ENCODE measurements at places on chromosomes 3 and 15. TPM values are rescaled to one million over a fixed set of nuclear protein-coding genes. Genes with fewer than 3 reads are reported as not detected.

- no peak for DNase-seq
These were observed 258.7 kb upstream of the TGFBR2 start for GRCh38 chr3:30347679-30348216.

- peak; percentile 94 for DNase-seq
These were observed 163.2 kb downstream of the B3GALNT1 start for GRCh38 chr3:160941885-160942494.

- no peak for DNase-seq
These were observed 62.4 kb upstream of the PCSK6 start for GRCh38 chr15:101551696-101552591.

Gene NR1I2
- 0.08 TPM for total RNA-seq

DNA sequence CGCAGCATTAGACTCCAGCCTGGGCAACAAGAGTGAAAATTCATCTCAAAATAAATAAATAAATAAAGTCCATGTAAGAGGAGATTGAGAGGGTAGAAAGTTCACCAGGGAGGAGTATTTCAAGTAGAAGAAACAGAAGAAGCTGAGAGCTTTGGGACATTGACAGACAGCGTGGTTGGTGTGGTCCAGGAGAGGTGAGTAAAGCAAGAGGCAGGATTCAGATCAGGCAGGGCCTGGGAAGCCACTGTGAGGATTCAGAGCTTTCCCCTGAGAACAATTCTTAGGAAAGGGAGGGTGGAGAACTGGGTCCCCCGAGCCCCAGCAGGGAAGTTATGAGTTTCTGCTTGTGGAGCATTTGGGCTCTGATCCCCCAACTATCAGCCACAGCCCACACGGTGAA, 54.2 kb upstream of the AMOTL2 start:
- no peak for DNase-seq

Gene FEZF2
- total RNA-seq: not detected

DNA sequence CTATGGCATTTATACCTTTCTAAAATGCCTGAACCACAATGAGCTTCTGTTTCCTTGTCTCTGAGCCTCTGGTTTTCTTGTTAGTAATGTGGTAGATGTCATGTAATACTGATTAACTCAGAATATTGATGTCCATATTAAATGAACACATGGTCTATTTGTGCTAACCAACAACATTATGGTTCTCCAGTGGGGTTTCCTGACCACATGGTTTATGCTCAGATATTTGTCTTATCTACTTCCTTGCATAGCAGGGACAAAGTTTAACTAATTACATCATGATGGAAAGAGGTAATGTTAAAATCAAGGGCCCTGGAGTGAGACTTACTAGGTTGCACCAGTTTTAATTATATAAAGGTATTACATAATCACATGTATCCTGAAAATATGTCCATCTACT, 62.6 kb upstream of the SCN10A start:
- DNase-seq: no peak

- no peak for DNase-seq
These were observed 34.4 kb downstream of the CA12 start for GRCh38 chr15:63347074-63347857.

Gene WDR76
- total RNA-seq: 12.7 TPM

DNA sequence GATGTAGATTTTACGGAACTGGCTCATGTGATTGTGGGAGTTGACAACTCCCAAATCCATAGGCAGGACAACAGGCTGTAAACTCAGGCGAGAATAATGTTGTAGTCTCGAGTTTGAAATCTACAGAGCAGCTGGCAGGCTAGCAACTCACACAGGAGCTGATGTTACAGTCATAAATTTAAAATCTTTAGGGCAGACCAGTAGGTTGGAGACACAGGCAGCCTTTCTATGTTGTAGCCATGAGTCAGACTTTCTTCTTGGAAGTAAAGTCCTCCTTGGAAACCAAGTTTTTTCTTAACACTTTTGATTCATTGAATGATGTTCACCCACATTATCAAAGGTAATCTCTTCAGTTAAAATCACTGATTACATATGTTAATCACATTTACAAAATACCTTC, 89.1 kb upstream of the ALCAM start:
- DNase-seq: no peak

DNA sequence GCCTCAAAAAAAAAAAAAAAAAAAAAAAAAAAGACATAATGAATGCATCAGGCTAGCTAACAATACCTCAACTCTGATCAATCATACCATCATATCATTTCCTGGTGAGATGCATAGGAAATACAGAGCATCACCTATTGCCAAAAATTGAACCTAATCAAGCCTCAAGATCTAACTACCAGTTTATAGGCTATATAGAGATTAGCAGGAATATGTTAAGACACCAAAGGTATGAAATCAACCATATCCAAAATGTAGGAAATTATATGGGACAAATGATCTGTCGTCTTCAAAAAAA, 387 bp upstream of the VPS33B start:
- no peak for DNase-seq

DNA sequence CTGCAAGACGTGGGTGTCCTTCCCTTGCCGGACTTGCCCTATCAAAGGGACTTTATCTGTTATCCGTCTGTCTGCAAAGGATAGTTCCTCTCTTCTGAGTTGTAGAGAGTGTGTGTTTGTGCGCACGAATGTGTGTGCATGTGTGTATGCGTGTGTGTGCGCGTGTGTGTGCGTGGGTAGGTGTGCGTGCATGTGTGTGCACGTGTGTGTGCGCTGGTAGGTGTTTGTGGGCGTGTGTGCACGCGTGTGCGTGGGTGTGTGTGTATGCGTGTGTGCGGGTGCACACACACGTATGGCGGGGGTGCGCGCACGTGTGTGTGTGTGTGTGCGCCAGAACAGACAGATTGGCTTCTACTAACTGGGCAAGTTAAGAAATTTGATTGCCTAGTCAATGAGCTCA, 4.1 kb upstream of the BMF start:
- DNase-seq: no peak

DNA sequence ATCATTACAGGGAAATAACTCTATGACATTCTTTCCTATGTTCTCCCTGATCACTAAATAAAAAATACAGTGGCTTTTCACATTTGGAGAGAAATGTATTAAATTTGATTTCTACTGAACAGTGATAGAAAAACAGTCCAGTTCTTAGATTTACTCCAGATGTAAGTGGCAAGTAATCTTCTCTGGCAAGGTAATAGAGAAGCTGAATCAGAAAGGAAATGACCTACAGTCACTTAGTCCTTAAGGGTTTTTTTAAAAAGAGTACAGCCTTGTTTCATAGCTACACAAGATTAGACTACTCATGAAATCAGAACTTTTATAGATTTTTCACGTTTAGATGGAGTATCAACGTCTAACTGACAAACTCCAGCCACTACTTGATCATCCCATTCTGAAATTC, 236.9 kb downstream of the CADPS start:
- no peak for DNase-seq

Gene ONECUT1
- total RNA-seq: not detected

DNA sequence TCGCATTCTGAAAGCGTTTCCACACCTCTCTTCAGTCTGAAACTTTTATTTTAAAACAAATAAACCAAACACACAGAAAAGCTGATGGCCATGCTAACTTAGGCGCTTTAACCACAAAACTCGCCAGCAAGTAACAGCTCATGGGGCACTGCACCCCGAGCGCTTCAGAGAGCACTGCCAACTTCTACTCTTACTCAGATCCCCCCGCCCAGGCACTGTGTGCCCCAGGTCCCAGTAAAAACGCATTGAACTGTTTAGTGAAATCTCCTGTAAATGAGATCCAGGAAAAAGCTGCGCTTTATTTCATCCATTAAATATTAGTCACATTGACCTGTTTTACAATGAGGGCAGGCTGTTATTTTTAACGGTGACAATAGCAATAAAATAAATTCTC, 99.7 kb downstream of the LRIG1 start:
- DNase-seq: no peak

DNA sequence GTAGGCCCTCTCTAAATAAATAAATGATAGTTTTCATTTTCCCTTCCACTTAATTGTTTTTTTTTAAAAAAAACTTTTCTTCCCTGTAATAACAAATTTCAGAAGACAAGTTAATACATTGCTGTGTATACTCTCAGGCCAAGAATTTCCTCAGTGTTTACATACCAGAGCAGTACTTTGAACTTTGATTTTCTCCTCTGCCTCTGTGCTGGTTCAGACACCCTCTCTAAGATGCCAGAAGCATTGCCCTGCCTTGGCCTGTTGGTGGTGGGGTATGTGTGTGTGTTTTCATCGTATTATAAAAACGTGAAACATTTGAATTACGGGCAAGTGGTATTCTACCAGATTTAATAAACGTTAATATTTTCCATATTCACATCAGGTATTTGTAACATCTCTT, 70.1 kb downstream of the SMAD3 start:
- peak; percentile 54 for DNase-seq

- no peak for DNase-seq
These were observed 19.6 kb downstream of the VGLL4 start for GRCh38 chr3:11624161-11624560.

DNA sequence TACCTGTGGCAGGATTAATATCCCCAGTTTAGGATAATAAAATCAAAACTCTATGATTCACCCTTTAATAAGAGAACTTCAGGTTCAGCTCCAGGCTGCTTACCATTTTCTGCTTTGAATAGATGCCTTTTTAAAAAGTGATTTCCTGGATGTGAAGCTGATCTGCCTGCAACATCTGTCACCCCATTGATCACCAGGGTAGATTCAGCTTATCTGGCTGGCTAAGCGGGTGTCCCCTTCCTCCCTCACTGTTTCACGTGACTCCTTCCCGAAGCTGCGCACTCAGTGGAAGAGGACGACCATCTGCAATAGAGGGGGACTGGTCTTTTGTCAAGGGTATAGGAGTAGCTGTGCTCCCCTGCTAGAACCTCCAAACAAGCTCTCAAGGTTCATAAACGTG, 128.1 kb downstream of the IL1RAP start:
- no peak for DNase-seq

Gene MYO5C
- 23.4 TPM for total RNA-seq

DNA sequence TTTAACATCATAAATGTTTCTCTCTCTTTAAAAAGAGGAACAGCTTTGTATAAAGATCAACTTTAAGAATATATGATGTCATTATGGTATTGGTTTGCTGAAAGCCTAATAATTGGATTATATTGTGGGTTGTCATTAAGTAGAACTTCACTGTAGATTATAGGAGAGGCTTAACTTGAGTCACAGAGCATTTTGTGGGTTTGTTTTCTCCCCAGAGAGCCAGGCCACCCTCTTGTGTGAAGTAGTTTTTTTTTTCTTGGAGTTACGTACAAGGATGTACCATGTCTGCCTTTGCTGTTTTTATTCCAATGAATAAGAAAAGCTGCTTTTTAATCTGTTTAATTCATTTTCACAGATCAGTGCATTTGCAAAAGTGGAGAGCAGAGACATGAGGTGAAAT, 354.8 kb upstream of the TBL1XR1 start:
- DNase-seq: no peak

GRCh38 chr15:78072080-78072892, 5.2 kb downstream of the TBC1D2B start:
- DNase-seq: no peak

GRCh38 chr15:39942753-39943150, 8.8 kb downstream of the EIF2AK4 start:
- no peak for DNase-seq

- DNase-seq: no peak
These were observed 559 bp upstream of the LRRN1 start for GRCh38 chr3:3798631-3799113.

GRCh38 chr3:173622166-173622565, 224.6 kb downstream of the NLGN1 start:
- DNase-seq: no peak

GRCh38 chr15:51234176-51234927, 104.0 kb downstream of the CYP19A1 start:
- no peak for DNase-seq

DNA sequence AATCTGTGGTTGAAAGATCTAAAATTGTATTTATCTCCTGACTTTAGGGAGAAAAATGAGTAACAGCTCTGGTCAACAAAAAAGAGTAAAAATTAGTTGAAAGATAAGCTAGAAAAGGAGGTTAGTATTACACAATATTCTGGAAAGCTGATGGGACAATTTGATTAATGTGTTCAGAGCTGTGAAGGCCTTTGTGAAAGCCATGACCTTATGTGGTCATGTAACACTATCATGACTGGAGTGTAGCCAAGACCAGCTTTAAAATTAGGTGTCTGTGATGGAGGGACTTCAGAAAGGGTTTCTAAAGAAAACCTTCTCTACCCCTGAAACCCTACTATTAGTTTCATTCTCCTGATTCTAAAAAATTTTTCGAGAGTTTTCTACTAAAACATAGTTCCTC, 127.2 kb downstream of the NFKBIZ start:
- DNase-seq: no peak

Gene VWA5B2
- 0.63 TPM for total RNA-seq

GRCh38 chr3:54283470-54283869, 161.1 kb downstream of the CACNA2D3 start:
- DNase-seq: no peak

DNA sequence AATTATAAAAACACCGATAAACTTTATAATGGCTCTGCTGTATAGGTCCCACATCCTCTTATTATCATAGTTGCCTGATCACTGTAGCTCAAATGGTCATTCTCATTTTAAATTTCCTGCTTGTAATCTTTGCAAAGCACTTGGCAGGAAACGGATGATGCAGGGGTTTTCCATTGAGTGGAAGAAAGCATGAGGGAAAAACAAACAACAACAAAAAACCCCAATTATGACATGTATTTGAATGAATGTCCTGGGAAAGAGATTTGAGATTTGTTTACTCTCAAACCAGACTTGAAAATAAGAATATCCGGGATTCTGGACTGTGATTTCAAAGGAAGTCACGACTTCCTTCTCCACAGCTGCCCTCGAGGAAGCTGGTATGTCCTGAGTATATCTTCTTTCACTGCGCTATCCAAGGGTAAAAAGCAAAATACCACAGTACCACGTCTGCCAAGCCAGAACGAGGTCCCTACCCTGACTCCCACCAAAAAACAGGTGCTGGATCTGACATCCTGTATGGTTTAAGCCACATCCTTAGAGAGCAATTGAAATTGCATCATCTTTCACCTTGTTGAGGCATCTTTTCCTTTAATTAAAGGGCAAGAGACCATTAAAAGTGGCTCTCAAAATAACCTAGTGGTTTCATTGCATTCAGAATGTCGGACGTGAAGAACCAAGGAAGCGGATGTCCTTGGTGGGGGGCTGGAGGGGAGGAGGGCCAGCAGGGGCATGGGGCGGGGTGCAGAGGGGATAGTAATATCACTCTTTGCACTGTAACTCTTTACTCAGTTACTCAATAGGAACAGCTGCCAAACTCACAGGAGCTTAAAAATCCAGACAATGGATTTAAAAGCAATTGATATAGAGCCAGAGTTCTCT, 13.5 kb upstream of the TIPIN start:
- DNase-seq: peak; percentile 48

DNA sequence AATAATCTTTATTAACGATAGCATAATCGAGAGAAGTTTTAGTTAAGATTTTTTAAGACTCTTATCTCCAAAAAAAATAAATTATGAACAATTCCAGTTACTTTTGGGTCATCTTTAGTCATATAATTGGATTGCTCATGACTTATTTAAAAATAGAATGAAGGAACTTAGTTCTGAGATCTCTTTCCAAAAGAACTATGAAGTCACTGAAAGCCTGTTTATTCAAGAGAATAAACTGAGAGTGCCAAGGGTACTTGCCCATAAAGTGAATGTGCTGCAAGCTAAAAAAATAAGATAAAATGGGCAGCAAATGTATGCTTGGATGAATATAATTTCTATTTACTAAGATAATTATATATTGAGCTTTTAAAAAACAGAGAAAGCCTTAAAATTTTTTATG, 176.5 kb upstream of the PLSCR5 start:
- DNase-seq: no peak

GRCh38 chr3:184574515-184575417, 13.2 kb downstream of the EPHB3 start:
- DNase-seq: no peak
